ENCODE measurements at places on chromosomes 13 and 19.

- no peak for DNase-seq
These were observed 27.9 kb downstream of the FAM124A start for GRCh38 chr13:51249770-51250741.

GRCh38 chr19:15538774-15539173 lies 30.4 kb downstream of the CYP4F22 start:
- no peak for DNase-seq

DNA sequence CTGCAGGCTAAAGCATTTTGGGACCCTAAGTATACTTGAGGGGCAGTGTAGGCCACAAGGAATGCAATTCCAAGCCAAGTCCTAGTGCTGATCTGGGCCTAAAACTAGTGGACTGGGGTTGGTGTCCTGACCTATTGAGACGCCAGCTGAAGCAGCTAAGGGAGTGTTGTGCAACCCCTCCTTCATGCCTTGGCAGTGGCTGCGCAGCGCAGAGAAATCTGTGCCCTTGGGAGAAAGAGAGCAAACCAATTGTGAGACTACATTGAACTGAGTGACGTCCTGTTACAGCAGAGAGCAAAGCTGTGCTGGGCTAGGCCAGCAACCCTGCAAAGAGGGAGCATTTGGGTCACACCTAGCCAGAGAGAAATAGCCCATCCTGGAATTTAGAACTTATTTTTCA lies 2715.0 kb upstream of the PCDH20 start:
- no peak for DNase-seq

GRCh38 chr19:35454663-35455062 lies 6.6 kb downstream of the FFAR2 start:
- DNase-seq: no peak

- no peak for DNase-seq
These were observed 75.8 kb downstream of the TBC1D4 start for GRCh38 chr13:75405976-75406703.

DNA sequence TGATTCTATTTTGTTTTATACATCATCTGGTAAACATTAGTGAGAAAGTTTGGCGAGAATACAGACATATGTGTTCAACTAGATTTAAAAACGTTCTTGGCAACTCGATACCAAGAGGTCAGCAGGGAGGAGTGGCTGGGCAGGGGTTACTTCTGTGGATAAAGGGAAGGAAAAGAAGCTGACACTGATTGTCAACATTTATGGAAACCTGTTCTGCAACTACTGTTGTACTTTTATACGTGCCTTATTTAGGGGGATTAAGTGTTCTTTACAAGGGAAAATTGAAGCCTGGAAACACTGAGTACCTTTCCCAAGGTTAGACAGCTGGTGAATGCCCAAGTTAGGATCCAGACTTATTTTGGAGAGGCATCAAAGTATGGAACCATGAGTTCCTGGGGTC lies 65.0 kb downstream of the MTUS2 start:
- no peak for DNase-seq

DNA sequence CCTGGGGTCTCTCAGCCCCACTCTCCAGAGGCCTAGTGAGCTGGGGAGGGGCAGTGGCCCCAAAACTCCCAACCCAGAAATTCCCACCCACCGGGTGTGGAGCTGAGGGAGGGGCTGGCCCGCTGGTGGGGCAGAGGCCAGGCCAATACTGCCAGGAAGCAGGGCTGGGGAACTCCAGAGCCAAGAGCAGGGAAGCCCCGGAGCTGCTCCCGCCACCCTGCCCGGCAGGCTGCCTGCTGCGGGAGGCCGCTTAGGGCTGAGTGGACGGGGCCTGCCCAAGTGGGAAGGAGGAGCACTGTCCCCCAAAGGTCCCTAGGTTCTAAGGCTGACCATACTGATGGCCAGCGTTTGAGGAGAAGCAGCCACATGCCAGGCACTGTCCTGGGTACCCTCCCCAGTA lies 13.0 kb upstream of the RELB start:
- DNase-seq: no peak

GRCh38 chr19:3765121-3765520 lies 2.6 kb downstream of the MRPL54 start:
- DNase-seq: no peak

DNA sequence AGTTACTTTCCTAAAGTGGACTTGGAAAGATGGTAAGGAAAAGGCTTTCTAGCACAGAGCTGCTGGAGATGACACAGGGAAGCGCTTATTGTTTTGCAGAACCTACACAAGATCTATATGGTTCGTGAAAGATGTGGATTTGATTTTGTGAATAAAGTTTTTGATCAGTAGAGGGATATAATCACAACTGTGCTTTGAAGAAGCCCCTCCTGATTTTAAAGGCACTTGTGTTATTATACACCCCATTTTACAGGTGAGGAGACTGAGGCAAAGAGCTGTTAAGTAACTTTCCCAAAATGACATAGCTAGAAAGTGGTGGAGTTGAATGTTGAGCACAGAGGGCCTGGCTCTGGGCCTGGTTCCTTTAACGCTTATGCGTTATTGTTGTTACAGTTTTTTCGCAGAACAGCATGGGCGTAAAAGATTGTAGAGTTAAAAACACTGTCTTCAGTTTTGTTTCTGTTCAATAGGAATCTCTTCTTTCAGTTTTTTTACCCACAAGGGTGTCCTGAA lies 1.4 kb downstream of the TDRD3 start:
- DNase-seq: no peak

GRCh38 chr13:21486322-21486721 lies 27.2 kb upstream of the ZDHHC20 start:
- no peak for DNase-seq

DNA sequence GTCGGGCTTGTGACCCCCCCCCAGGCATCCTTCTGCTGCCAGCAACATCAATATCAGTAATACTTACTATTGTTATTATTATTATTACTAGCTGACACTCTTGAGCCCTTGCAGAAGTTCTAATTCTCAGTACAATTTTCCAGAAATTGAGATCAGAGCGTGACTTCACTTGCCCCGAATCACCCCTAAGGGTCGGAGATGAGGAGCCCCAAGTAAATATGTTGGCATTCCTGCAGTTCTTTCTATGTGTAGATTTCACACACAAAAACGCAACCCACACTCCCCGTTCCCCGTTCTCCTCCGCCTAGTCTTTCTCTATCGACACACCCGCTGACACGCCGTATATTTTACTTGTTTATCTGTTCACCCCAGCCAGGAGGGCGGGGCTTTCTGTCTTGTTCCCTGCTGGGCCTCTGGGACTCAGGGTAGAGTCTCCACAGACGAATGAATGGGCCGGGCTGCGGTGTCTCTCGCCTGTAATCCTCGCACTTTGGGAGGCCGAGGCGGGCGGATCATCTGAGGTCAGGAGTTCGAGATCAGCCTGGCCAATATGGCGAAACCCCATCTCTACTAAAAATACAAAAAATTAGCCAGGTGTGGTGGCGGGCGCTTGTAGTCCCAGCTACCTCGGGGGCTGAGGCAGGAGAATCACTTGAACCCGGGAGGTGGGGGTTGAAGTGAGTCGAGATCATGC lies 14.7 kb downstream of the TLE5 start:
- DNase-seq: peak; percentile 51

GRCh38 chr19:19594381-19594780 lies 24.1 kb downstream of the PBX4 start:
- no peak for DNase-seq

DNA sequence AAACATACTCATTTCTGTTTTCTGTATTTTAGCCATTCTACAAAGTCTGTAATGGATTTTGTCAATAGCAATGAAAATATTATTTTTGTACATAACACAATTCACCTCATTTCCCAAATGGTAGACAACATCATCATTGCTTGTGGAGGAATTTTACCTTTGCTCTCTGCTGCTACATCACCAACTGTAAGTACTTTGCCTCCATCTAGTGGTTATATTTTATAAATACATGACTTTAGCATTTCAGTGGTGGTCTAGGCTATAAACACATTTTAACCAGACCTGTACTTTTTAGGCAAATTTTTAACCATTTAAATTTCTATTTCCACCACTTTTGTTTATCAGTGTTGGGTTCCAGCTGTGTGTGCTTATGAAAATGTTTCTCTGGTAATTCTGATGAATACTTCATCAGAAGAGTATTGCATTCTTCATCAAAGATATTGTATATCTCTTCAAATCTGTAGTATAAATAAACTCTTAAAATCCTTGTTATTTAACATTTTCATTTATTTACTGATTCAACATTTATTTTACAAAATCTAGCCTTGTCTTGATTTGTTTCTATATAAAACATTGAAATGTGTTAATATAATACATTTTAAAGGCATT lies 222.4 kb downstream of the NBEA start:
- no peak for DNase-seq

DNA sequence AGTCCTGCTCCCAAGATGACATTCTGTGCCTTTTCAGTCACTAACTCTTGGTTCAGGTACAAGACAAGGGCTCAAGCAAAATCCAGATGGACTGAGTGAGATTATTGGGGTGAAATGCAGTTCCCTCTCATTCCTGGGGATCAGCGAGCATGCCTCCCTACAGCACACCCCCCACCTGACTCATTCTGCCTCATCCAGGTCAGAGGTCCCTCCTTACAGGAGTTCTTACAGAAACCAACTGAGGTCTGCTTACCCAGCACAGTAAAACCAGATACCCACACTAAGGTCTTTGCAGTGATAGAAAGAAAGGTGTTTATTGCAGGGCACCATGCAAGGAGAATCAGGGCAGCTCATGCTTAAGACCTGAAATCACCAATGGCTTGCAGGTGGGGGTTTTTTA lies 21.6 kb upstream of the MRI1 start:
- DNase-seq: no peak

- DNase-seq: no peak
These were observed 9.5 kb upstream of the TSPAN16 start for GRCh38 chr19:11286312-11286974.

DNA sequence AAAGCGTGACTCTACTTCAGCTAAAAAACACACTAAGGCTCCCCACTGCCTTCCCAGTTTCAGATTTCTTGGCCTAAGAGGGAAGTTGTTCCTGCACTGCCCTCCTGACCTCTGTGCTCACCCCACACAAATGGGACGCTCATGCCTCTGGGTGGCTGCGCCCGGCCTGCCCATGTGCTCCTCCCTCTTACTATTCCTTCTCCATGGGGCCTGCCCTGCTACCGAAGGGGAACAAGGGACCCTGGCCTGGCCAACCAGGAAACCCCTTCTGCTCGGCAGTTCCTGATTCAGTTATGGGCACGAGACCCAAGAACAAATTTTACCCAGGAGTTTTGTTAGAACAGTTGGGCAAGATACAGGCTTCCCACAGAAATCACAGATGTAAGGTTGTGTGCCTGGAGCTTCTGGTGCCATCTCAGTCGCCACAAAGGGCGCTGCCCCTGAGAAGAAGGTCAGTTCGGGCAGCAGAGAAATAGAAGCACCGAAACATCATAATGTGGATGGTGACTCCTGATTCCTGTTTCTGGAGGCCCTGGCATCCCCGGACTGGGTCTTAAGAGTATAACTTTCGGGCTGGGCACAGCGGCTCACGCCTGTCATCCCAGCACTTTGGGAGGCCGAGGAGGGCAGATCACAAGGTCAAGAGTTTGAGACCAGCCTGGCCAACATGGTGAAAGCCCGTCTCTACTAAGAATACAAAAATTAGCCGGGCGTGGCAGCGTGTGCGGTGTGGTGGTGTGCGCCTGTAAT lies 5.4 kb upstream of the PLPP2 start:
- DNase-seq: no peak

- no peak for DNase-seq
These were observed at the start of gene GPC6 for GRCh38 chr13:93226623-93227279. TSS of gene GPC6 (plus strand) at chr13:93226807.

- DNase-seq: no peak
These were observed 29.9 kb downstream of the DOCK9 start for GRCh38 chr13:98947925-98948324.

GRCh38 chr19:9323557-9323918 lies 441 bp upstream of the ZNF559 start:
- no peak for DNase-seq

- DNase-seq: no peak
These were observed 15.7 kb downstream of the TMEM143 start for GRCh38 chr19:48348045-48348444.

GRCh38 chr19:6101991-6102390 lies 8.3 kb downstream of the RFX2 start:
- no peak for DNase-seq

GRCh38 chr19:49113762-49114629 lies at the start of gene LIN7B:
TSS of gene LIN7B (plus strand) at chr19:49114370. CDS start at chr19:49114405, 35 bp downstream.
- DNase-seq: peak; percentile 57

DNA sequence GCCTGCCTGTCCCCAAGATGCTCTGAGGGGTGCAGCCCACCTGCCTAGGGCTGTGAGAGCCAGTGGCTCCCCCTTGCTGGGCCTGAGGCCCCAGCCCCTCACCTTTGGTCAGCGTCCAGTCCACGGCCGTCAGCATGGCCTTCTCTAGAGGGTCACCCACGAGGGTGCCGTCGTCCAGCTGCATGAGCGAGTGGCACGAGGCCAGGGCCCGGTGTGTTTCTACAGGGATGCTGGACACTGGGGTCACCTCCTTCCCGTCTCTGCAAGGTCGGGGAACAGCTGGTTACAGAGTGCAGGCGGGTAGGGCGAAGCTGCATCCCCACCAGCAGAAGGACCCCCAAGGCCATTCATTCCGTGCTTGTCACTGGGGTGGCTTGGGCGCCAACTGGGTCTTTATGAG lies 9.0 kb downstream of the ATP13A1 start:
- DNase-seq: no peak

- no peak for DNase-seq
These were observed 12.4 kb upstream of the TINCR start for GRCh38 chr19:5580161-5580571.

DNA sequence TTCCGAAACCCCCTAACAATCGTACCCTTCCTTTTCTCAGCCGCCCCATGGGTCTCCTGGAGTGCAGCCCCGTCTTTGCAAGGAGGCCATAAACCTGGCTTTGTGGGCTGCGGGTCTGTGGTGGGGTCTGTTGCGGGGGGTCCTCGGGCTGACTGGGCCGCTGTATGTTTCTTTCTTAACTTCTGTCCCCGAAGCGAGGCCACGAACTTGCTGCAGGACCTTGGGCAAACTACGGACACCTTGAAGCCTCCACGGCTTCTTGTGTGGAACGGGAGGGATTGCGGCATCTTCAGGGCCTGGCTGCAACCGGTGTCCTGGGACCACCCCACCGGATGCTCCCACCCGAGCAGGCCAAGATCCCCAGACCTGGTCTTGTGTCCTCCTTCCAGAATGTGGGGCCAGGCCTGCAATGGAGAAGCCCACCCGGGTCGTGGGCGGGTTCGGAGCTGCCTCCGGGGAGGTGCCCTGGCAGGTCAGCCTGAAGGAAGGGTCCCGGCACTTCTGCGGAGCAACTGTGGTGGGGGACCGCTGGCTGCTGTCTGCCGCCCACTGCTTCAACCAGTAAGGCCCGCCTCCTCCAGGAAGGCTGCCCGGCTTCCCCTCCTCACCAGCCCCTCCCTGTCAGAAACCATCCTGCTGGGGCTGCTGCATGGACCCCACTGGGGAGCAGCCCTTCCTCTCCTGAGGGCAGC lies 12.0 kb downstream of the TIMM13 start:
- no peak for DNase-seq

- DNase-seq: no peak
These were observed 11.5 kb downstream of the DNM2 start for GRCh38 chr19:10729411-10729810.

DNA sequence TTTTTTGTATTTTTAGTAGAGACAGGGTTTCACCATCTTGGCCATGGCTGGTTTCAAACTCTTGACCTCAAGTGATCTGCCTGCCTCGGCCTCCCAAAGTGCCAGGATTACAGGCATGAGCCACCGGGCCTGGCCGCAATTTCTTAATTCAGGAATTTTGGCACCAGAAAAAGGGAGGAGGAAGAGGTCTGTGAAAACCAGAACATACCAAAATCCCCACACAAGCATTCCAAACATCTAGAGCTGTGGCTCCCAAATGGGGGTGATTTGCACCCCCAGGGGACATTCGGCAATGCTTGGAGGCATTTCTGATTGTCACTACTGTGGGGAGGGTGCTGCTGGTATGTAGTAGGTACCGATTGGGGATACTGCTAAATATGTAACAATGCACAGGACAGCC lies 40.2 kb upstream of the ABCC4 start:
- DNase-seq: no peak

All from stimulated activated CD4-positive, alpha-beta T cell treated with anti-CD3 and anti-CD28 coated beads, Interleukin-1b, Interleukin-23, amount 100 ng/mL, for 4 hours (primary cell).